ENCODE measurements at places on chromosomes 7 and 10.

DNA sequence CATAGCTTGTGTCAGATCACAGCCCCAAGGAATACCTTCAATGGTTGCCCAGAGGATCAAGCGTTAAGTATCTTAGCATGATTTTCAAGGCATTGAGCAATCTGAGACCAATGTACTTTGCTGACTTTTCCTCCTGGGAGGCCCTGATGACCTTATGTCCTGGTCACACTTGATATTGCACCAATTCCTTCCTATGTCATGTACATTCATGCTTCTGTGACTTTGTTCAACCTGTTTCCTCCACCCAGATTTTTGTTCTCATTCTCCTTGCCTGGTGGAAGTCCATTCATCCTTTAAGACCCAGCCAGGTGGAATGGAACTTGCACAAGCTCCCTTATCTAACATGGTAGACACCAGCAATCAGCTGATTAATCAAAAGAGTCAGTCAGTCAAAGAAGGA lies 160.8 kb downstream of the PFKFB3 start:
- DNase-seq = no peak

GRCh38 chr10:11611248-11612020 lies at the start of gene USP6NL:
Gene USP6NL (minus strand): TSS chr10:11611650. CDS start chr10:11597634, 14,016 bp downstream.
- peak; percentile 83 for DNase-seq

GRCh38 chr10:94219829-94220228 lies 142.9 kb downstream of the NOC3L start:
- no peak for DNase-seq

DNA sequence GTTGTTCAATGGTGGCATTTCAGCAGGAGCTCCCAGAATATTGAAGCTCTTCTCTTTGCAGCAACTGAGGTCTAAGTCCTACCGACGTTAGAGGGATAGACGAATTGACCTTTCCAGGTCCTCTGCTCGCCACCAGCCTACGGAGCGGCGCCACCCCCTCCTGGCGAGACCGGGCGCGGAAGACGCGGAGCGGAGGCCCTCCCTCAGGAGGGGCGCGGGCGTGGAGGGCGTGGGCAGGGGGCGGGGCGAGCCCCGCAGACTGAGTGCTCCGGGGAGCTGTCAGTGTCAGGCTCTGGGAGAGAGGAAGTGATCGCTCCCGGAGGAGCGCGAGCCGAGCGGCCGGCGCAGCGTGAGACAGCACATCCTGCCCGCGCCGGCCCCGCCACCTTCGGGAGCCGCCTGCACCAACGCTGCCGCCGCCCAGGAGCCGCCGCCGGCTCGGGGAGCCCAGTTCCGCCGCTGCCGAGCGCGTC lies at the start of gene DYNC1I1:
TSS of gene DYNC1I1 (plus strand) at position 257 of the 473 bp plus-strand sequence. CDS start 32,176 bp downstream, outside the sequence.
- DNase-seq = peak; percentile 25

GRCh38 chr10:71359364-71360046 lies 37.2 kb upstream of the CDH23 start:
- DNase-seq = no peak

GRCh38 chr7:22357311-22358175 lies 589 bp upstream of the RAPGEF5 start:
- DNase-seq = no peak

DNA sequence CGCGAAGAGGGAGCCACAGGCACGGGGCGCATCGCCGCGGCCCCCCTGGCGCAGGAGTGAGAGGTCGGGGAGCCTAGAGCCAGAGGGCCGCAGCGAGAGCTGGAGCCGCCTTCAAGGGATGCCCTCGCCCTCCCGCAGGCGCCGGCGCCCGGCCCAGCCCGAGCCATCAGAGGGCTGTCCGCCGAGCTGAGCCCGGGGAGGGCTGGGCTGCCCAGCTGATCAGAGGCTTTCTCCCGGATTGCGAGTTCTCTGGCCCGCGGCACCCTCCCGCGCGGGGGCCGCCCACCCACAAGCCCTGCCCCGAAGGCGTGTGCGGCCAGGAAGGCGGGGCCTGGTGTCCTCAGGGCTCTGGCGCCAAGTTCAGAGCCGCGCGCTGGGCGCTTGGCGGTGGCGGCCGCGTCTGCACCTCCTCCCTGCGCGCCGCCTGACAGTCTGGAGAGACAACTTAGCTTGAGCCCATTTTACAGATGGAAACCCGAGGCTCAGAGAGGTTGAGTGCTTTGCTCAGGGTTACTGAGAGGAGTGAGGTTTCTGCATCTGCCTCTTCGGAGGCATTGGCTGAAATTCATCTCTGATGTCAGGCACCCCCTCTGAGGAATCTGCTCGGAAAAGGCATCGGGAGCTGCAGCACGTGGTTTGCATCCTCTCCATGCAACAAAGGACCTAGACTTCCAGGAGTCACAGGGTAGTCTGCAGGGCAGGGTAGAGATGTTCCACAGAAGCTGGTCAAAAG lies 3.8 kb upstream of the ANTXRL start:
- peak; percentile 31 for DNase-seq

GRCh38 chr7:157499121-157499834 lies 162.5 kb downstream of the DNAJB6 start:
- DNase-seq = no peak

GRCh38 chr7:1232623-1233332 lies at the start of gene UNCX:
Gene UNCX (plus strand): TSS chr7:1232872. CDS start chr7:1233018, 146 bp downstream.
- DNase-seq = no peak

GRCh38 chr10:33099748-33100147 lies 141.7 kb upstream of the ITGB1 start:
- peak; percentile 46 for DNase-seq

- no peak for DNase-seq
These were observed 11.7 kb downstream of the EPHB6 start for GRCh38 chr7:142866361-142867096.

GRCh38 chr7:6725003-6725402 lies 18.3 kb upstream of the ZNF12 start:
- DNase-seq = no peak

DNA sequence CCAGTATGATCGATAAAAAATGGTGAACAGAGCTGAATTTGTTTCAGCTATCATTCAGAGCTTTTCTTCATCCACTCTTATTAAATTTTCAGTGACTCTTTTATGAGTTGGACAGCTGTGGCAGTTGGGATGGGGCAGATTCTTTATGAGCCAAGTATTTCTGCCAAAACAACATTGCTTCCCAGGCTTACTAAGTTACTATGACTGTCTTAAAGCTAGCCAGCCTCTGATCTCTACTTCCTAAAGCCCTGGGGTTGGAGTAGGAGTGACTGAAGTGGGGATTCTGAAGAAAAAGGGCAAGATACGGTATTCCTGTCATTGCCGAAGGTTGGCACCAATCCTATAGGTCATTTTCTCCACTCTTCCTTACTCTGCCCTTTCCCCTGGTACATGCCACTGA lies 12.7 kb downstream of the RPP30 start:
- peak; percentile 39 for DNase-seq

- no peak for DNase-seq
These were observed 56.8 kb upstream of the JAZF1 start for GRCh38 chr7:28237363-28237762.

GRCh38 chr7:150876817-150877526 lies 24.7 kb downstream of the AOC1 start:
- peak; percentile 51 for DNase-seq

DNA sequence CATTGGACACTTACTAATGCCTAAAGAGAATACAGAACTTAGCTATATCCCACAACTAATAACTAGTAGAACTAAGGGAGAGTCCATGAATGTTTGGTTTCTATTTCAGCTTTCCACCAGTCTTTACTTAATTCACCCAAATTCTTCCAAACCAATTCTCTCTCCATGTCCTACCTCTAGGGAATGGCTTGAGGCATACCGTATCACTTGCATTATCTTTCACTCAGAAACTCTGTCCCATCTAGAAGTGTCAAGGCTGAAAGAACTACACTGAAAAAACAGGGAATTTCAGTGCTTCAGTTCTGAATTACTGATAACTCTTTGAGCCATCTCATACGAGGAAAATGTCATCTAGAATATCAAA lies 758 bp downstream of the TMEM168 start:
- no peak for DNase-seq

DNA sequence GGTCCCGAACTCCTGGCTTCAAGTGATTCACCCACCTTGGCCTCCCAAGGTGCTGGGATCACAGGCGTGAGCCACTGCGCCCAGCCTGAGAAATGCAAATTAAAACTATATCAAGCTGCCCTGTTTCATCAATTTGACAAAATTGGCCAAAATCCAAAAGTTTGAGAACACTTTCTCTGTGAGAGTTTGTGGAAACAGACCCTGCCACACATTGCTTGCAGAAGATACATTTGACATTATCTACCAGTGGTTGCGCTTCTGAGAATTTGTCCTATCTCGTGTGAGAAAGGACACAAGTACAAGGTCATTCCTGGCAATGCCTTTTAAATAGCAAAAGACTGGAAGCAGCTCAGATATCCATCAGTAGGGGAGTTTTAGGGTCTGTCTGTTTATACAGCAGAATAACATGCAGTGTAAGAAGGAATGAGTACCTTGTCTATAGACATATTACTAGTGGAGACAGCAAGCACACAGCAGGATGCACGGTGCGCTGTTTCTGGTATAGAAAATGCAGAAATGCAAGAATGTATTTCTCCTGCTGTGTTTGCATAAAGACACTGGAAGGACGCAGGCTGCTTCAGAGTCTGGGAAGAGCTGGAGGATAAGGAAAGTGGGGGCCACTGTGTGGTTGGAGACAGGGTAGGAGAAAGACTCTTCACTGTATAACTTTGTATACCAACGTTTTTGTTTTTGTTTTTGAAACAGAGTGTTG lies 4.3 kb downstream of the LHPP start:
- no peak for DNase-seq

DNA sequence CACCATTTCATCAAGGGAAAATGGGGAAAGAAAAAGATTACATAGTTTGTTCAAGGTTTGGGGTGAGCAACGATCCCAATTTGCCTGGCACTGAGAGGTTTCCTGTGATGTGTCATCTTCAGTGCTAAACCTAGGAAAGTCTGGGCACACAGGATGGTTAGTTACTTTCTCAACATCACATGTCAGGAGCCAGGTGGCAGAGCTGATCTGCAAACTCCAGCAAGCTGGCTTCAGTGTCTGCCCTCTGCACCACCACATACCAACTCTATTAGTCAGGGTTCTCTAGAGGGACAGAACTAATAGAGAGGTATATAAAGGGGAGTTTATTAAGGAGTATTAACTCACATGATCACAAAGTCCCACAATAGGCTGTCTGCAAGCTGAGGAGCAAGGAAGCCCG lies 11.3 kb downstream of the ADAM12 start:
- peak; percentile 60 for DNase-seq

DNA sequence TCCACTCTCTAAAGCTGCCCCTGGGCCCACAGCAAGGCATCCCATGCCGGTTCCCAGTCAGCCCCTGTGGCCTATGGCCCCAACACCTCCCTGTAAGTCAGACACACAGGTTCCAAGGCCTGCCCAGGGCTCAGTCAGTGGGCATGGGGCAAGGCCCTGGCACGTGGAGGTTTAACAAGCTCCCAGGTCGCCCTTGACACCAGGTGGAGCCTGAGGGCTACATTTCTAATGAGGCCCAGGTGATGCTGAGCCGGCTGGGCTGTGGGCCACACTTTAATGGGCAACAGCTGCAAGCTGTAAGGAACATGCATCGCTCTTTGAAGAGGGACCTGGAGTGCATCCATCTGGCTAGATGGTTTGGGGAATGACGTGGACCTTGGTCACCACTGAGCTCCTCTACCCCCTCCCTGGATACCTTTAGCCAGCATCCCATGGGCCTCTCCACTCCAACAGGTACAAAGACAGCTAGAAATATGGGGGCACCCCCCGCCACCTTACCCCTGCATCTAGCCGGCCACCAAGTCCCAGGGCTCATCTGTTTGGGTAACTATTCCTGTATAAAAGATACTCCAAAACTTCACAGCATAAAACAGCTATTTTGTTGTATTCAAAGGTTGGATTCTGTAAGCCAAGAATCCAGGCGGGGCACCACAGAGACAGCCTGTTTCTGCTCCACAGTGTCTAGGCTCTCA lies 122.5 kb downstream of the OAT start:
- DNase-seq = no peak

DNA sequence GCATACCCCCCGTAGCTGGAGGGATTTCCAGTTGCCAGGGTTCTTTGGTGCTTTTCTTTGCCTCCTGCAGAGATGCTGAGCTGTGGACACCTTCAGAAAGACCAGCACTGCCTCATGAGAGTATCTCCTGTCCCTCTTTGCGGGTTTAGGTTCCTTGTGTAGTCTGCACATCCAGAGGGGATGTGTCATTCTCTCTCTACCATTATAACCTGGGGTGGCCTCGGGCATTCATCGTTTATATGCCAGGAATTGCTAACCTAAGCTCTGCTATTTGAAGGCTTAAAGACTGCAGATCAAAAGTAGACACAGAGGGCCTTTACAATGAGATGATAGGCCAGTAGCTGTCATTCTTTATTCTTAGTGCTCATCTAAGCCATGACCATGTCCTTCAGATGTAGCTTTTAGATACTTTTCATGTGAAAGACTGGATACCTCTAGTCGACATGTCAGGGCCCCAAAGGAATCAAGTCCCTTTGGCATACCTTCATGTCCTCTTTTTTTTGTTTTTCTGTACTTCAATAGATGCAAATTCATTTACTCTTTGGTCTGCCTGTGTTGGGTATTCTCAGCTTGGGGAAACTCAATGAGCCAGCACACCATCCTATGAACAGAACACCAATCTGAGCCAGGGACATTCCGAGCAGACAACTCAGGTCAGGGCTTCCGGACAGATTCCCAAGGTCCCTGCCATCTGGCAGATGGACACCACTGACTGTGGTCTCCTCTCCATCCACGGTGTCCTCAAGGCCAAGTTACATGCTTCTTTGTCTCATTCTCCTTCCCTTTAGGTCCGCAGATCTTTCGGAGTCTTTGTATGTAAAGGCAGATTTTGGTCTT lies 129.3 kb downstream of the NRF1 start:
- DNase-seq = no peak

DNA sequence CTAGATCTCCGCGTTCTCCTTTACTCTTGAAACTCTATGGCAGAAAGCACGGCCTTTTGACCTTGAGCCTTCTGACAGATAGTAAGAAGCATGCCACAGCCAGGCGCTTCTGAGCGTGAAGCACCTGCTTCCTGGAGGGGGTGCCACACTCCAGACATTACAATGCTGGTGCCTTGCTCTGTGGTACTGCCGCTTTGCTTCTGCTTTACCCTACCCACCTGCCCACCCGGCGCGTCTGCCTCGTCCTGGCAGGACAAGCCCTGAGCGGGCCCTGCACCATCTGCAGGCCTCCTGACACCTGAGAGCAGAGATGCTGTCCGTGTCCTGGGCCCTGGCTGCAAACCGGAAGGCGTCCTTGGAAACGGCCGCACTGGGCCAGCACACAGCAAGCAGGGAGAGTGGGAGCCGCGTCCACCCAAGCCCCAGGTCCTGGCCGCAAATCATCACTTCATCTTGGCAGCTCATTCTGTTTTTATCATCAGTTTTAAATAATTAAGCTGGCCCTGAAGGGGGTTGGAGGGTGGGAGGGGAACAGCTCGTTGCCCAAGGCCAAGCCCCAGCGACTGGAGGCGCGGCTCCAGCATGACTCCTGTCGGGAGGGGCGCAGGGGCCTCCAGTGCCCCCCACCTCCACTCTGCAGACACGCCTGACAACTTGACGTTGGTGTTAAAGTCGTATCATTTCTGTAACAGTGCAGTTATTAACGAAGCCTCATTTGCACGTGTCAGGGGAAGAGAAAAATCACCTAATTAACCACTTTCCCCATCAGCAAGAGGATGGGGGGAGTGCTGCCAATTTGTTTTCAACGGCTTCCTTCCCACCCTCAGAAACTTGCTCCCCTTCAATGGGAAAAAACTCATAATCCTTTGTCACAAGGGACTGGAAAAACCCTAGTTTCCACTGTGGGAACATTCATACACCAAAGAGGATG lies 132.2 kb downstream of the MAD1L1 start:
- no peak for DNase-seq

GRCh38 chr10:42553064-42553407 lies 85.3 kb downstream of the ZNF33B start:
- no peak for DNase-seq

- DNase-seq = no peak
These were observed 79.5 kb downstream of the RTKN2 start for GRCh38 chr10:62189131-62189530.

GRCh38 chr10:86673827-86674581 lies 5.7 kb downstream of the LDB3 start:
- DNase-seq = no peak

Measured in HCEC 1CT (cell line).